ENCODE measurements at places on chromosomes 13 and 19. TPM values are rescaled to one million over a fixed set of nuclear protein-coding genes. Genes with fewer than 3 reads are reported as not detected.

FFAR1 gene
- not detected for total RNA-seq

ZNF667 gene
- total RNA-seq, result 3.0 TPM

DNA sequence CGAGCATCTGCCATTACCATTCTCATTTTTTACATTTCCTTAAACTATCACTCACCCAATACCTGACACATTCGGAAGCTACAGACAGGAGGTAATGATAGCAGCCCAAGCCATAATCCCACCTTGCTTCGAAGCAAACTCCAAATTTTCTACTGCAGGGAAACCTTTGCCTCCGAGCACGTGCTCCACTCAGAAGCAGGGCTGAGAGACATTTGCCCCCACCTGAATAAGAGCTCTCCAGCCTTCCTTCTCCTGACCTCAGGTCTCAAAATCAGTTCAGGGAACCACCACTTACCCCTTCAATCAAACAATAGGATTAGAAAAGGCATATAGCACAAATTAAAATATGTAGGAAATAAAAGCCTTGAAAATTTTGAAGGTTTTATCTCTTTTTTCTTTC lies 2.3 kb upstream of the DACH1 start:
- DNase-seq, result no peak
- H3K36me3 ChIP-seq, result no peaks in the 10 kb centered on the region
- no peaks in the 10 kb centered on the region for H3K27me3 ChIP-seq

- H3K36me3 ChIP-seq, result no peaks in the 10 kb centered on the region
- no peak overlapping the region for H3K4me3 ChIP-seq
- H3K4me1 ChIP-seq, result no peaks in the 10 kb centered on the region
- H3K27ac ChIP-seq, result no peak overlapping the region
Measured at GRCh38 chr13:98721825-98722510, 30.5 kb downstream of the SLC15A1 start.

DNA sequence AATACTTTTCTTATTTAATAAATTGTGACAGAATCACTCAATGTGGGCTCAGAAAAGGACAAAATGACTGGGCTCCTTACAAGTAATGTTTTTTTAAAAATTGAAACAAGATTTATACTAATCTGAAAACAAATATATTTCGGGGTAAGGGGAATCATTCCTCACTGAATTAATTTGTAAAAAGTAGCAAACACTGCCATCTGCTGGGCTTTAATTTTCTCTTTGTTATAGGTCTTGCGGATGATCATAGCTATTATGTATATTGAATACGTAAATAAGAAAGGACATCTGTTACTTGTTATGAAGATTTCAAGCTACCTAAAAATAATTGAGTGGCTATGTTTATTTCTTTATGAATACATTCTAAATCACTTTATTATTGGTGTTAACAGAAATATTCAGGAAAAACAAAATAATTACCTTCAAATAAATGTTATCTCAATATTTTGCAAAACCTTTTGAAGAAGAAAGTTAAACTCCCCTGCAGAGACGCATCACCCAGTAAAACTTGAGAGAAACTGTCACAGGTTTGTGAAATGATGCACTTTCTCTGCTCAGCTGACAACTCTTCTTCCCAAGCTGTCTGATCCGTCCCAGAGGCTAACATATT lies 17.8 kb upstream of the ENOX1 start:
- no peak overlapping the region for H3K27ac ChIP-seq
- no peak overlapping the region for H3K4me3 ChIP-seq
- H3K4me1 ChIP-seq, result peaks cover 3% of the 10 kb centered on the region
- no peaks in the 10 kb centered on the region for H3K27me3 ChIP-seq
- H3K36me3 ChIP-seq, result no peaks in the 10 kb centered on the region
- DNase-seq, result no peak

- no peak overlapping the region for H3K4me3 ChIP-seq
- no peaks in the 10 kb centered on the region for H3K27me3 ChIP-seq
- no peaks in the 10 kb centered on the region for H3K4me1 ChIP-seq
- no peak overlapping the region for H3K27ac ChIP-seq
- H3K36me3 ChIP-seq, result peaks cover 2% of the 10 kb centered on the region
Measured at GRCh38 chr19:41341669-41342490, 11.8 kb downstream of the TGFB1 start.

GRCh38 chr13:63463782-63464610 lies 2048.3 kb upstream of the PCDH20 start:
- no peak overlapping the region for H3K4me3 ChIP-seq
- H3K27ac ChIP-seq, result no peak overlapping the region
- no peak for DNase-seq
- no peaks in the 10 kb centered on the region for H3K4me1 ChIP-seq
- no peaks in the 10 kb centered on the region for H3K36me3 ChIP-seq

DNA sequence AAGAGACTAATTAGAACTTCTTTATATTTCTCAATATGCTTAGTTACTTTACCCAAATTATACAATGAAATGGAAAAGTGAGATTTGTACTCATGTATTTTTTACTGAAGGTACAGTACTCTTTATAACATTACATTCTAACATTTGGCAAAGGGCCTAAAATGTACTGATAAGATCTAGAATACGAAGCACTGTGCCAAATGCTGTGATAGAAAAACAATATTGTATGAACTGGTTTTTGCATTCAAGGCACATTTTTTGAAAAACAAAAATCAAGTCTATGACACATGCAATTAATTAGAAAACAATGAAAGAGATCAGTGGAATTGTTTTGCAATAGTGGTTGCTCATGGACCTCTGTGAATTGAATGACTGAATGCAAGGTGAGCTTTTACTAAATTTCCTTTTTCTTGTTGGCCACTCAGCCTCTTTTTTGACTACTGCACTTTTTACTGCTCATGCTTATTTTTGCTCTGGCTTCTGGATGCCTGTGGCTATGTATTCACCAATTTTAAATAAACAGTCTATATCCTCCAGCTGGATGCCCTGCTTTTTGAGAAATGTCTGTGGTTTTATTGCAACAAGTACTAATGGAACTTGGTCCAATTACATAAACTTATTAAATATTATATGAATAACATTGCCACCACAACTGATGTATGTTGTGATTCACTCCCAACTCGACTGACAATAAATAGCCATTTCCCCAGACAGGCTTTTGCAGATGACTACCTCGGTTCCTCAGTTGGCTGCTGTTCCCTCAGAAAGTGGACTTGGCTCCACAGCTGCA lies 41.4 kb upstream of the OBI1 start:
- no peaks in the 10 kb centered on the region for H3K36me3 ChIP-seq
- no peak overlapping the region for H3K27ac ChIP-seq
- H3K4me1 ChIP-seq, result no peaks in the 10 kb centered on the region

Data from aorta (tissue), 5 donors.